Activated gamma-delta T cell treated with anti-CD3 and anti-CD28 coated beads, Interleukin-2, amount 50 U/mL, for 16 hours (primary cell): ENCODE measurements at places on chromosomes 3 and 15.

GRCh38 chr3:136959599-136959998, 1.8 kb downstream of the IL20RB start:
- DNase-seq, result no peak

GRCh38 chr3:13109516-13109915, 36.3 kb upstream of the IQSEC1 start:
- no peak for DNase-seq

DNA sequence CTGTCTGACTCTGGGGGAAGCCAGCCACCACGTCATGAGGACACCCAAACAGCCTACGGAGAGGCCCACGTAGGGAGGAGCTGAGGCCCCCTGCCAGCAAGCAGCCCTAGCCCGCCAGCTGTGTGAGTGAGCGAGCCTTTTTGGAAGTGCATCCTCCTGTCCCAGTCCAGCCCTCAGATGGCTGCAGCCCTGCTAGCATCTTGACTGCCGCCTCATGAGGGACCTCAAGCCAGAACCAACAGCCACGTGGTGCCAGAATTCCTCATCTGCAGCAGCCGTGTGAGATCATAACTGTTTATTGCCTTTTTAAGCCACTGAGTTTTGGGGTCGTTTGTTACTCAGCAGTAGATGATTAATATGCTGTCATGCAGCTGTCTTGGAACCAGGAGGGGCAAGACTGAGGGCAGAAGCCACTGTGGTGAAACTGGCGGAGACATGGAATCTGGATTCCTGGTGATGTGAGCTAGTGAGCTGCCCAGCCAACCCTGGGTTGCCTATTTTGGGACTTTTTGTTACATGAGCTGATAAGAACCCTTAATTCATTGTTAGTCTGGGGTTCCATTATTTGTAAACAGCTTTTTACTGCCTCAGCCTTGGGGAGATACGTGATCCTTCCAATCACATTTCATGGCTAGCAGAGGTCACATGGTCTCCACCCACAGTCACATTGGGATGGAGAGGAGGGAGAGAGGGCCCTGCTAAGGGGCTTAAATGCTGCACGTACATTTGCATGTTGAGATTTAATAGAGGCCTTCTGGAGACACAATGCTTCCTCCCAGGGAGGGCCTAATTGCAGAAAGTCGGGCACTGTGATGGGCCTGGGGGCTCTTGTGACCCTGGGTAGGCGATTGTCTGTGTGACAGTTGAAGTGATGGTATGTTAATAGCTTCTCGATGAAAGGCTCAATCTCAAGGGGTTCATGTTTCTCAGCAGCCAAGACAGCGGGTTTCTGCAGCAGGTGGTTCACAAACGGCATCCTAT, 73.8 kb downstream of the RPLP1 start:
- DNase-seq, result no peak

GRCh38 chr15:39318231-39318630, 262.6 kb upstream of the THBS1 start:
- DNase-seq, result no peak

- DNase-seq, result no peak
Observed at GRCh38 chr3:135069406-135069805, 274.3 kb downstream of the EPHB1 start.

DNA sequence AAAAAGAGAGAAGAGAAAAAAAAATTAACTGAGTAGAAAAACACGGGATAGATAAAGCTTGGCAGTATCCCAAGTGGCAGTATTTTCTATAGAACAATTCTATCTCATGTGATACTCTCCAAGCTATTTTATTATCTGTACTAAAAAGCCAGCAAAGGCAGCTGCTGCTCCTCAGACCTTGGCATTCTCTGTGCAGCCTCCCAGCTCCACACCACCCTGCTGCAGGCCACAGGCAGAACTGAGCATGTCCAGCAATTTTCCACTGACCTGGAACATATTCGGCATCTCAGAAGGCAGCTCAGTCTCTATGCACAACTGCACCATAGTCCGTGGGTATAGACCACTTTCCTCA, 1161.4 kb downstream of the IGSF11 start:
- no peak for DNase-seq

- no peak for DNase-seq
Observed at GRCh38 chr3:160860346-160860745, 104.3 kb downstream of the PPM1L start.

- no peak for DNase-seq
Observed at GRCh38 chr15:66670762-66671580, 31.1 kb upstream of the SMAD6 start.

- DNase-seq, result no peak
Observed at GRCh38 chr3:71499227-71499876, 84.2 kb downstream of the FOXP1 start.

DNA sequence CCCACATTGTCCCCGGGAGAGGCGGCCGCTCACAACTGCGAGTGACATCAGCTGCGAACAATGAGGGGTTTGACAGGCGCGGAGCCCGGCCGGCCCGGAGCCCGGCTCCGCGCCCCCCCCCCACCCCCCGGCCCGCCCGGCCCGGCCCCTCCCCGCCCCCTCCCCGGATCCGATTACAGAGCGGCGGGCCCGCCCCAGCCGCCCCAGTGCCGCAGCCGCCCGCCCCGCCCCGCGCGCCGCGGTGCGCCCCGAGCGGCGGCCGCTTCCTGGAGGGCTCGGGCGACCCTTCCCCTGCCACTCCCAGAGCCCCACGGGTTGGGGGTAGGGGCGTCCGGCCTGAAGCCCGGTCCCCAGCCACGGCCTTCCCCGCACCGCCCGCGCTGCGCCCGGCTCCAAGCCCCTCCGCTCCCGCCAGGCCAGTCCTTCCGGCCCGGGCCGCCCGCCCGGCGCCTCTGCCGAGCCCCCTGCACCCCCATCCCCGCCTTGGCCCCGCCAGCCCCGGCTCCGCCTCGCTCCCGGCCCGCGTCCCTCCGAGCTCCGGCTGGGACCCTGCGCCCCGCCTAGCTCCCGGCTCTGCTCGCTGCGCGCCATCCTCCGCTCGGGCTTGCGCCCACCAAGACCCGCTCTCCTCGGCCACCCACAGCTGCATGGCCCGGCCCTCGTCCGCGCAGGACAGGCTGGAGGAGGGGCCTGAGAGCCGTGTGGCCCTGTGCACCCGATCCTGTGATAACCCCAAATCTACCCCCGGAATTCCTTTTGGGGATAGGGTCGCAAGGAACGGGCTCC, at the start of gene PCBP4:
TSS of gene PCBP4 (minus strand) at position 71 of the 786 bp plus-strand sequence. CDS start 6,214 bp downstream, outside the sequence.
- no peak for DNase-seq

DNA sequence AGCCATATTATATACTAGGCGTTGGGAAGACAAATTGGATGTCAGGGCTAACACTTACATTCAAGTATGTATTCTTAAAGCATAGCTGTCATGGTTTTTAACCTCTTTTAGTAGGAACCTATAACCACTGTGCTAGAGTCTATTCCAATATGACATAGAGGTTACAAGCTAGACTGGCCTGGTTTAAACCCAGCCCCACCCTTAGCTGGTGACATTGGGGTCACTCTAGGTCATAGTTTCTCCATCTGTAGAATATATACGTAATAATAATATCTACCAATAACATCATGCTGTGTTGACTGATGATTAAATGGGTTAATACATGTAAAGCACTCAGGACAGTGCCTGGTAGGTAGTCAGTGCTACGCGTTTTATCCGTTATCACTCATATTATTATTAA, 16.7 kb downstream of the NRROS start:
- no peak for DNase-seq

- DNase-seq, result no peak
Observed at GRCh38 chr3:138401834-138402233, 32.6 kb upstream of the ESYT3 start.

- DNase-seq, result no peak
Observed at GRCh38 chr3:43017593-43018195, 38.6 kb downstream of the GASK1A start.
